ENCODE measurements at places on chromosomes 6 and 20.
A peak's percentile ranks its signal among the peaks of the same experiment; 100 is the strongest.

- no peak for DNase-seq
Observed at GRCh38 chr6:15500078-15500740, 162.6 kb downstream of the DTNBP1 start.

- DNase-seq: peak; percentile 51
Observed at GRCh38 chr20:39049684-39050554, 87.8 kb downstream of the DHX35 start.

DNA sequence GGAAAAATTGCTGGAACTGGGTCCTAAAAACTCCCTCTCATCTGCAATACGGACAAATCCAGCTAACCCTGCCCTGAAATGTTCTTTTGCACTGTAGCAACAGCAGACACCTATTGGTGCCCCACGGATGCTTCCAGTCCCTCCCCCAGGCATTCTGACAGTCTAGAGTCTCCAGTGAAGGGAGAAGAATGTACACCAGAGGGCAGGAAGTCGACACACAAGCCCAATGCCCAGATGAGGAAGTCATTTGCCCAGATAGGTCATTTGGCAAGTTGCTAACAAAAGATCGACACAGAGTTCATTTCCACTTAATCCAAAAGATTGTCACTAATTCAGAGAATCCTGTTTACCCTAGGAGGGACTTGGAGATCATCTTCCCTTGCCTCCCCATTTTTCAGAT lies 293.0 kb upstream of the PRDM1 start:
- DNase-seq: no peak

DNA sequence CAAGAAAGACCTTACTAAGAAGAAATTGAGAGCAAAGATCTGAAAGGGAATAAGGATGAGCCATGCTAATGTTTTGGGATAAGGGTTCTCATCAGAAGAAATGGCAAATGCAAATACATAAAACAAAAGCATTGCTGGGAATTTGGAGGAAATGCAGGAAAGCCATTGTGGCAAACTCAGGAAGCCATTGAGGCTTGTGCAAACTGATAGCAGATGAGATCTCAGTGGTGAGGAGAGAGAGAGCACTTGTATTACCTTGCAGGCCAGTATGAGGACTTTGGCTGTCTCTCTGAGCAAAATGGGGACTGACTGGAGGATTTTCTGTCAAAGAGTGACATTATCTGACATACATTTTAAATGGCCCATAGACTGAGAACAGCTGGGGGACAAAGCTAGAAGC lies 103.0 kb downstream of the ADGRB3 start:
- no peak for DNase-seq

DNA sequence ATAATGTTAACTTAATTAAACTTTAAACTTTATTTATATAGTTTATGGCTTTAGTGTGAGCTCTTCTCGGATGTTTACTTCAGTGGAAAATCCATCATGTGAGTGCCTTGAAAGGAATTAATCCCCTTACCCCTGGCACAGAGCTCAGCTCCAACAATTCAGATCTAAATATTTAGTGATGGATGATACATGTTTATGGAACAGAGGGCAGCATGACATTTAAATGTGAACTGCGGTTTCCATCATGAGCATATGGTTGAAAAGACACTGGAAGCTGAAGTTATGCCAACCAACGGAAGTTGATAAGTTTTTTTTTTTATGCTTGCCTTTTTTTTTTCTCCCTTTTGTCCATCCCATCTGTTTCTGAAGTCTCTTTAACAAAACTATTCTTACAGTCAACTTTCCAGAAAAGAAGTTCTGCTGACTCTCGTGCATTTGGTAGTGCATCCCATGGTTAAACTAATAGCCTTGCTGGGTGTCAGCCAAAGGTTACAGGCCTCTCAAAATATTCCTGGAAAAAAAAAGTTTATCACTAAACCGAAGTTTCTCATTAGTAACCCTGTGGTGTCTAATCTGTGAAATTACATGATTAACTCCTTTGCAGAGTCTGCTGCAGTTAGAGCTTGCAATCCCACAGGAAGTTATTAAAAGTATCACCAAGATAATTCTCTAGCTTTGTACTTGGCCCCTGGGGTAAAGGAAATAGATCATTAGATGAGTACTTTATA lies 243.9 kb upstream of the TCF21 start:
- no peak for DNase-seq

GRCh38 chr6:41093729-41094128 lies 21.0 kb downstream of the NFYA start:
- DNase-seq: no peak

- DNase-seq: peak; percentile 29
Observed at GRCh38 chr6:35426074-35426473, 26.1 kb upstream of the FANCE start.

DNA sequence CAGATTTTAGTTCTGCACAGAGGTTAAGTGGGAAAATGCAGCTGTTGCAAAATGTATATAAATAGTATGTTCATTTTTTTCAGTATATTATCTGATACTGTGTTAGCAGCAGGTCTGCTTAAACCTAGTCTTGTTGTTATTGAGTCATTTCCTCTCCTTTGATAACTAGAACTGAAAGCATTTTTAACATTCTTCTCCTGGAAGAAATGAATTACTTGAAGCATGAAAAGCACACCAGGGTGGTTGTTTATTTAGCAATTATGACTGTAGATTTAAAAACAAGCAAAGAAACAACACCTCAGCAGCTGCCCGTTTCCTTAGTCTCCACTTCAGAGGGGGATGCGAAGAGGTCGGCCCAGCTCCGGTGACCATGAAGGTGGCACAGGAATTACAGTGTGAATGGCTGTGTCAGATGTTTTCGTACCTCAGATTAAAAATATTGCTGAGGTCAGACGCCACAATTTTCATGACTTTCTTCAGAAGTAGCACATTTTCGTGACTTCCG lies 53.5 kb downstream of the GOPC start:
- no peak for DNase-seq

GRCh38 chr6:119307056-119307455 lies 42.5 kb downstream of the MAN1A1 start:
- no peak for DNase-seq
